ENCODE measurements at places on chromosomes 13 and 19. TPM values are rescaled to one million over a fixed set of nuclear protein-coding genes. Genes with fewer than 3 reads are reported as not detected.
A peak's percentile ranks its signal among the peaks of the same experiment; 100 is the strongest.

GRCh38 chr13:87207280-87208003 lies 463.7 kb upstream of the SLITRK5 start:
- no peak for DNase-seq

- DNase-seq = no peak
Observed at GRCh38 chr13:93700115-93700514, 473.5 kb downstream of the GPC6 start.

DNA sequence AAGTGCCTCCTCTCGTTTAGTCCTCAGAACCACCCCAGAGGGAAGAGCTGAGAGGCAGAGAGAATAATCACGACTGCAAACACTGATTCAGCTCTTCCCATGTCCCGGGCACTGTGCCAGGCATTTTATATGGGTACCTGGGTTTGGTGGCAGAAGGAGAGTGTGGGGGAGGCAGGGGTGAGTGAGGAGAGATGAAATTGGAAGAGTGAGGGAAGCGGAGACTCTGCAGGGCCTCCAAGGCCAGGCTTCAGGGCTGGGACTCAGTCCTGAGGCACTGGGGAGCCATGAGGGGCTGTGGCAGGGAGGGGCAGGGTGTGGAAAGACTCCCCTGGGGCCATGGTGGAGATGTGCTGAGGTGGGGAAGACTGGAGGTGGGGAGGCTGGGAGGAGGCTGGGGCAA lies 8.7 kb downstream of the SYNGR4 start:
- DNase-seq = no peak

DNA sequence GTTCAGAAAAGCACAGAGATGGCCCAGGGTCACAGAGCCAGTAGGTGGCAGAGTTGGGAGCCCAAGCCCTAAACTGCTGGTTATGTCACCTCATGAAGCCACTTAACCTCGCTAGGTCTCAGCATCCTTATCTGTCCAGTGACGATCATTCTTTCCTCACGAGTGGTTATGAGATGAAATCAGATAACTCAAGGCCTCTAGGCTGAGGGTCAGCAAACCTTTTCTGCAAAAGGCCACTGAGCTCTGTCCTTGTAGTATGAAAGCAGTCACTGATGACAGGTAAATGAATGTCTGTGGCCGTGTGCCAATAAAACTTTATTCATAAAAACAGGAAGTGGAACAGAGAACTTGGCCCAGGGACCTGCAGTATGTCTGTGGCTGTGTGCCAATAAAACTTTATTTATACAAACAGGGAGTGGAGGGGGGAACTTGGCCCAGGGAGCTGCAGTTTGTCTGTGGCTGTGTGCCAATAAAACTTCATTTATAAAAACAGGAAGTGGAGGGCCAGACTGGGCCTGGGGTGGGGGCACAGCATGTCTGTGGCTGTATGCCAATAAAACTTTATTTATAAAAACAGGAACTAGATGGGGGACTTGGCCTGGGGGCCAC lies 71.2 kb downstream of the GNG7 start:
- DNase-seq = no peak

- DNase-seq = no peak
Observed at GRCh38 chr13:25846222-25846984, 205.4 kb downstream of the SHISA2 start.

GRCh38 chr19:4096049-4096892 lies 27.7 kb downstream of the MAP2K2 start:
- no peak for DNase-seq

- DNase-seq = peak; percentile 31
Observed at GRCh38 chr13:114012141-114012540, 38.3 kb upstream of the C13orf46 start.

DNA sequence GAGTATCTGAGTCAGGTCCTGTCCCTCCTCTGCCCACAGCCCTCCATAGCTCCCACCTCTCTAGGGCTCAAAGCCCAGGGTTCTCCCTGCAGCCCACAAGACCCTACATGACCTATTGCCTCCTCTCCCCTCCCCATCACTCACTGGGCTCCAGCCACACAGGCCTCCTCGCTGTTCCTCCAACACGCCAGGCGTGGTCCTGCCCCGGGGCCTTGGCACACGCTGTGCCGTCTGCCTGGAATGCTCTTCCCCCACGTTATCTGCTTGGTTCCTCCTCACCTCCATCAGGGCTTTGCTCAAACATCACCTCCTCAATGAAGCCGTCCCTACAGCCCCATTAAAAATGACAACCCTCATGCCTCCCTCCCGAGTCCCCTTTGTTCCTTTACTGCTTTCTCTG lies 21.1 kb downstream of the PTPRS start:
- no peak for DNase-seq

DNA sequence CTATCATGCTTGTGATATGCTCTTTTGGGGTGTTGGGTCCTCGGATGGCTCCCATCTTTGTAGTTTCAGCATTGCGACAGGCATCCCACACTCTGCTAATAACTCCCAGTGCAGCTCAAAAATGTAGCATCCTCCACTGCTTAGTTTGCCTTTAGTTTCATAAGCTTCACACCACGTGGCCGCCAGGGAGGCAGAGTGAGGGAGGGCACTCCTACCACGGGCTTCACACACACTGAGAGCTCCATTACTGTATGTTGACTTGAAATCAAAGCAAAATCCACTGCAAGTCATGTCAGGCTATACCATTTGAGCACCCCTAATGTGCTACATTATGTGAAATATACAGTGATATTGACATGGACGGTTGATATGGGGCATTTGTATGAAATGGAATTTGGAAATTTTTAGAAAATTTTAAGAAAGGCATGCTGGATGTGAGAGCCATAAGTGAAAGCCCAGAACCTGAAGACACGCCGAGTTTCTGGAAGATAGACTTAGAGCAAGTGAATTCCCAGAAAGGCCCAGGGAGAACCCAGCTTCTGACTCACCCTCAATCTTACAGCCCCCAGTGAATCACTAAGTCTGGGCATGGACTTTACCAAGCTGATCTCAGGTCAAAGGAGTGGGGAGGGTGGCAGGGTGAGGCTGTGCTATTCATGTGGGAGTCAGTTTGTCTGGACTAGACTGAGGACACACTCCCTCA lies 94.1 kb downstream of the HSPH1 start:
- no peak for DNase-seq

DNA sequence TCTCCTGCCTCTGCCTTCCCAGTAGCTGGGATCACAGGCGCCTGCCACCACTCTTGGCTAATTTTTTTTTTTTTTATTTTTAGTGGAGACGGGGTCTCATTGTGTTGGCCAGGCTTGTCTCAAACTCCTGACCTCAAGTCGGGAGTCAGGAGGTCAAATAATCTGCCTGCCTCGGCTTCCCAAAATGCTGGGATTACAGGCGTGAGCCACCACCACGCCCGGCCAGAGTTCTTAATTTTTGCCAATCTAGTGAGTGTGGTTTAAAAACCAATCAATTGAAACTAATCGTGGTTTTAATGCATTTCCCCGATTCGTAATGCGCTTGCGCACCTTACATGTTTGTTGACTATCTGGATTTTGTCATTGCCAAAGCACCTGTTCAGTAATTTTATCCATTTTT lies 37.0 kb downstream of the SKA3 start:
- DNase-seq = peak; percentile 51

DNA sequence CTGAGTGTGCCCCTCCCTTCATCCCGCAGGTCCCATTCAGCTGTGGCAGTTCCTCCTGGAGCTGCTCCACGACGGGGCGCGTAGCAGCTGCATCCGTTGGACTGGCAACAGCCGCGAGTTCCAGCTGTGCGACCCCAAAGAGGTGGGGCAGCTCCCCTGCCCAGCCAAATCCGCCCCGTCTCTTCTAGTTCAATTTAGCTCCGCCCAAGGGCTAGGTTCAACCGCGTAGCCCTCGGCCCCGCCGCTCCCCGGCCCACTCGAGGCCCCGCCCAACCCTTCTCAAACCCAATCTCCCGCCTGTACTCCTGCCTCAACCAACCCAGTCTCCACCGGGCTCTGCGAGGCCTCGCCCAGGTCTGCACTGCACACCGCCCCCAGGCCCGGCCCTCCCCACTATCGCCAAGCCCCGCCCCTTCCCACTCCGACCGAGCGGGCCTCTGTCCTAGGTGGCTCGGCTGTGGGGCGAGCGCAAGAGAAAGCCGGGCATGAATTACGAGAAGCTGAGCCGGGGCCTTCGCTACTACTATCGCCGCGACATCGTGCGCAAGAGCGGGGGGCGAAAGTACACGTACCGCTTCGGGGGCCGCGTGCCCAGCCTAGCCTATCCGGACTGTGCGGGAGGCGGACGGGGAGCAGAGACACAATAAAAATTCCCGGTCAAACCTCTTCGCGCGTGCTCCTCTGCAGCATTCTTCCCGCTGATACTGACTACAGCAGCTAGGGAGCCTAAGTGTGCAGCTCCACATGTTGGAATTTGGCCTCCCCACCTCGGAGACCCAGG lies 2.9 kb downstream of the ETV2 start:
- peak; percentile 97 for DNase-seq

DNA sequence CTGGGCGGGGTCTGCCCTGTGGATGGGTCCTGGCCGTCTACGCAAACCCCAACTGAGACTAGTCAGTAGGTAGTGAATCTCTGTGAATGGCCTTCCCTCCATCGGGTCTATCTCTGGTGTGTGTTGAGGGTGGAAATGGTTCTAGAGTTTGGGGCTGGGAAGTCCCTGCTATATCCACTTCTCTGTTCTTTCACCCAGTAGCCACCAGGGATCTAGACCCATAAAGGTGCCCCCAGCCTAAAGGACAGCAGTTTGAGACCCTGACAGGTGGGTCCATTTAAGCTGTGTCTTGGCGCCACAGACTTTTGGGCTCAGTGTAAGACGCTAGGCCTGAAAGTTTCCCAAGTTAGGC lies 57.7 kb downstream of the ZNF568 start:
- no peak for DNase-seq

- DNase-seq = no peak
Observed at GRCh38 chr19:52224211-52224610, 34.4 kb downstream of the PPP2R1A start.

CYP2F1 gene
- not detected for total RNA-seq

MPHOSPH8 gene
- 34.7 TPM for total RNA-seq

DHRS12 gene
- 13.6 TPM for total RNA-seq

TEKTIP1 gene
- 1.2 TPM for total RNA-seq
